Placental pericyte (primary cell): ENCODE measurements at places on chromosomes 4 and X. TPM values are rescaled to one million over a fixed set of nuclear protein-coding genes. Genes with fewer than 3 reads are reported as not detected.

Gene FHDC1
- under 0.01 and 0.29 TPM in 2 replicates for total RNA-seq

Gene NLRP2B
- not detected in 2 replicates for total RNA-seq

Gene SGCB
- total RNA-seq: 25.2 and 37.7 TPM in 2 replicates

Gene MID1
- 4.6 and 9.4 TPM in 2 replicates for total RNA-seq

Gene ASB5
- 2.1 and 2.2 TPM in 2 replicates for total RNA-seq

Gene HTR2C
- 0.44 and 1.3 TPM in 2 replicates for total RNA-seq

Gene SOWAHD
- 0.22 TPM in 1 of 2 replicates, not detected in the other for total RNA-seq

Gene HMX1
- total RNA-seq: not detected in 2 replicates

Gene FGF5
- 2.8 and 32.5 TPM in 2 replicates for total RNA-seq

Gene TMEM187
- total RNA-seq: 5.9 and 8.0 TPM in 2 replicates

Gene SCOC
- 29.8 and 59.1 TPM in 2 replicates for total RNA-seq

Gene CITED1
- 0.22 and 1.1 TPM in 2 replicates for total RNA-seq

Gene ANKRD50
- 25.2 and 56.3 TPM in 2 replicates for total RNA-seq

Gene GLRA3
- not detected in 2 replicates for total RNA-seq

Gene NSUN7
- total RNA-seq: under 0.01 and 0.22 TPM in 2 replicates

Gene GPR82
- total RNA-seq: not detected in 2 replicates

Gene TRAPPC2
- 10.7 and 14.9 TPM in 2 replicates for total RNA-seq

Gene CCNA2
- total RNA-seq: 2.0 and 129 TPM in 2 replicates

Gene SPANXD
- not detected in 2 replicates for total RNA-seq
